ENCODE measurements at places on chromosomes 4 and X.

GRCh38 chr4:168265327-168265726 lies 53.2 kb downstream of the DDX60 start:
- DNase-seq, result no peak

DNA sequence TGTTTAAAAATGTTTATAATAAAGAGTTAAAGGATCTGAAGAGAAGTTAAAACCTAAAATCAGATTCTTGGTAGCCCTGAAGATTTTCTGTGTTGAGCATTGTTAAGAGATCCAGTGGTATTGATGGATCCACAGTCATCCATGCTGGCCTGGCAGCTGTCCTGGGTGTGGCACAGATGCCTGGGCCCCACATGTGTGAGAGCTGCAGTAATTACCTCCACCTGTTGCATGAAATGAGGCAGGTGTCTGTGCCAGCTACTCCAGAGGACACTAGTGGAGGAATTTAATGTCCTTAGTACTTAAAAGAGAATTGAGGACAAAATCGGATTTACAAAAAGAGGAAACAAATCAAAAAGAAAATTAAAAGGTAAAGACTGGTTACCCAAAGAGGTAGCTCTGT lies 44.0 kb downstream of the MGST2 start:
- DNase-seq, result no peak

- no peak for DNase-seq
Measured at GRCh38 chrX:581720-582298, 48.8 kb upstream of the SHOX start.

- DNase-seq, result no peak
Measured at GRCh38 chr4:75251547-75251946, 262.7 kb downstream of the RCHY1 start.

- no peak for DNase-seq
Measured at GRCh38 chr4:98493296-98493695, 165.1 kb downstream of the TSPAN5 start.

- DNase-seq, result no peak
Measured at GRCh38 chrX:72130156-72130761, 1.5 kb downstream of the RTL5 start.

GRCh38 chr4:186813377-186814068 lies 89.9 kb upstream of the FAT1 start:
- DNase-seq, result no peak

- DNase-seq, result no peak
Measured at GRCh38 chr4:87081826-87082225, 138.6 kb downstream of the KLHL8 start.

- DNase-seq, result no peak
Measured at GRCh38 chrX:24561121-24561520, 86.0 kb downstream of the PCYT1B start.

GRCh38 chr4:185820146-185821028 lies 8.4 kb upstream of the SORBS2 start:
- DNase-seq, result no peak

- DNase-seq, result no peak
Measured at GRCh38 chr4:177322266-177322665, 12.6 kb downstream of the NEIL3 start.

- no peak for DNase-seq
Measured at GRCh38 chr4:163528653-163529052, 34.2 kb downstream of the TMA16 start.

DNA sequence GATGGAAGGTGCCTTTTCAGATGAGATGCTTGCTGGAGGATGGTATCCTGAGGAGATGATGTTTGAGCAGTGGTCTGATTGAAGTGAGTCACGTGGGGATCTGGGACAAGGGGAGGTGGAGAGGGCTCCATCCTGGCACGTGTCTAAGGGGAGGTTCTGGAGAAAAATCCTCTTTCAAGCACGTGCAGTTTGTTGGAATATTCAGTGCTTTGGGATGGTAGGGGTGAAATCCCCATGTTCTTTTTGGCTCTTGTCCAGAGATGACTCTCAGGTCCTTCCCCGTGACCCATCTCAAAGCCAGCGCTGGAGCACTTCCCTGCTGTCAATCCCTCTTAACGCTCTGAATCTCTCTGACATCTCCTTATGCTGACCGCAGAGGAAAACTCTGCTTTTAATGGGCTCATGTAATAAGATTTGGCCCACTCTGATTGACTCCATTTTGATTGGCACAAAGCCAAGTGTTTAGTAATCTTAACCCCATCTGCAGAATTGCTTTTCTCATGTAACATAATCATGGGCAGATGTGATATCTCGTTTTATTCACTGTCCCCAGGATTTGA lies 10.8 kb upstream of the KLKB1 start:
- no peak for DNase-seq

DNA sequence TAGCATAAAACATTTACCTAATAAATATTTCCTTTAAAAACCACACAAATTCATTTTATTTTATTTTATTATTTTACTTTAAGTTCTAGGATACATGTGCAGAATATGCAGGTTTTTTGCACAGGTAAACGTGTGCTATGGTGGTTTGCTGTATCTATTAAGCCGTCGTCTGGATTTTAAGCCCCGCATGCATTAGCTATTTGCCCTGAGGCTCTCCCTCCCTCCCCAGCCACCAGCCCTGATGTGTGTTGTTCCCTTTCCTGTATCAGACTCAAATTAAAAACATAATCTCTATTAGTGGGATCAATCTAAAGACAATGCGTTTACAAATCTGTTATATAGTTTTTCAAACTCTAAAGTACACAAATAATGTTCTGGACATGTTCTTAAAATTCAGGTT lies 1.2 kb upstream of the HTN3 start:
- no peak for DNase-seq

GRCh38 chr4:189090174-189090814 lies 850.4 kb upstream of the FRG1 start:
- no peak for DNase-seq

GRCh38 chrX:120426599-120426998 lies 42.5 kb downstream of the LAMP2 start:
- no peak for DNase-seq

- no peak for DNase-seq
Measured at GRCh38 chrX:48703642-48704481, 7.3 kb downstream of the SUV39H1 start.

DNA sequence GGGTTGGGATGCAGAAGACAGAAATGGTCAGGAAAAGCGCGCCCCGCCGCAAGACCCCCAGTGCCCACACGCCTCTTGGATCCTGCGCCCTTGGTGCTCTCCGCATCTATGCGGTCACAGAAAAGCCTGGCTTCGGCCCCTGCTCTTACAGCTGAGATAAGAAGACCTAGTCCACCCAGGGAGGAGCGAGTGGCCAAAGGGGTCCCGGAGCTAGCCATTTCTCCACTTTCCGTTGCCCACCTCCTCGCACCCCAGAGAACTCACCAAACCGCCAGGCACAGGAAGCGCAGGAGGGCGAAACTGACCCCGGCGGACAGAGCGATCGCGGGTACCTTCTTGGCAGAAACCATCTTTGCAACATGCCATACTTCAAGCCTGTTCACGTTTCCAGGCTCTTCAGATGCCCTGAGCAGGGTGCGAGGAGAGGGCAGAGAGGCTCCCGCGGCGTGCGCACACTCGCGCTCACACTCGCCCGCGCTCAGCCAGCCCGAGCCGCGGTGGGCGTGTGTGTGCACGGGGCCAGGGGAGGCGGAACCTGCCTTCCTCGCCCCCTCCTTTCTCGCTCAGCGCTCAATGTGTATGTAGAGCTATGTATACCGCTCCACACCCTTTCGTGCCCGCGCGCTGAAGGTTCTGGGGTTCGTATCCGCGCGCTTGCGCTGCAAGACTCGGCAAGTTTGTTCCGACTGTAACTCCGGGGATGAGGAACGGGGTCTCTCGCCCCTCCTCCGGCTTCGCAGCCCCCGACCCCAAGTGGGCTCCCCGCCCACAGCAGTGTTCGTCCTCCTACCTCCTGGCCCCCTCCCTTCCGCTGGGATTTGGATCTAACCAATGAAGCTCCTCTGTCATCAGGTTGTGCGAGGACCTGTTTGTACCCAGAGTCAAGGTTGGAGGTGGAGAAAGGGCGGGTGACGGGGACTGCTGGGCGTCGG lies at the start of gene GABRA4:
Gene GABRA4, minus strand, starts transcription at position 507 of the 932 bp plus-strand sequence. Its CDS starts 157 bp downstream, at position 350.
- no peak for DNase-seq

GRCh38 chrX:112051576-112051975 lies 31.0 kb downstream of the TRPC5 start:
- DNase-seq, result no peak

DNA sequence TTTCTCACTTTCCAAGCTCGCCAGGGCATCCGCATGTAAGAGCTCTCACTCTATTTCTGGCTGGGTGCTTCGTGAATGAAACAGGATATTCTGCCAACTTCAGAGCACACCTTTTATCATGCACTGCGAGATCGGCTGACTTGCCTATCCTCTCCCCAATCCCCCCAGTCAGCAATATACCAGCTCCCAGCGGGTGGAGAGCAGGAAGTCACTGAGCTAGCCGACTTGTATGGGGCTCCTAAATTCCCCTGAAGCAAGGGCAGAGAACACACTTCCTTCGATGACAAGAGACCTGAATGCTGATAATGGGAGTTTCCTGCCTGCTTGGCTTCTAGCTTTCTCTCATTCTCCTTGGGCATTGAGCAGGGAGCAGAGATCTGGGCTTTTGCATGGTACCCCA lies 33.8 kb upstream of the MAMLD1 start:
- DNase-seq, result no peak

- DNase-seq, result no peak
Measured at GRCh38 chr4:11546391-11547175, 117.9 kb upstream of the HS3ST1 start.

DNA sequence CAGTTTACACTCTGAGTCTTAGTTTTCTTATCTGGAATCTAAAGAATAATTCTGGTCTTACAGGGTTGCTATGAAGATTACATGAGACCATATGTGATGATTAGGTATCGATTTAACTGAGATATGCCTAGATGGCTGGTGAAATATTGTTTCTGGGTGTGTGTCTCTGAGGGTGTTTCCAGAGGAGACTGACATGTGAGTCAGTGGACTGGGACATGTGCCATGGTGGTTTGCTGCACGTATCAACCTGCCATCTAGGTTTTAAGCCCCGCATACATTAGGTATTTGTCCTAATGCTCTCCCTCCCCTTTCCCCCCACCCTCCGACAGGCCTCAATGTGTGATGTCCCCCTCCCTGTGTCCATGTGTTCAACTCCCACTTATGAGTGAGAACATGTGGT lies 186.0 kb upstream of the CXorf66 start:
- no peak for DNase-seq

DNA sequence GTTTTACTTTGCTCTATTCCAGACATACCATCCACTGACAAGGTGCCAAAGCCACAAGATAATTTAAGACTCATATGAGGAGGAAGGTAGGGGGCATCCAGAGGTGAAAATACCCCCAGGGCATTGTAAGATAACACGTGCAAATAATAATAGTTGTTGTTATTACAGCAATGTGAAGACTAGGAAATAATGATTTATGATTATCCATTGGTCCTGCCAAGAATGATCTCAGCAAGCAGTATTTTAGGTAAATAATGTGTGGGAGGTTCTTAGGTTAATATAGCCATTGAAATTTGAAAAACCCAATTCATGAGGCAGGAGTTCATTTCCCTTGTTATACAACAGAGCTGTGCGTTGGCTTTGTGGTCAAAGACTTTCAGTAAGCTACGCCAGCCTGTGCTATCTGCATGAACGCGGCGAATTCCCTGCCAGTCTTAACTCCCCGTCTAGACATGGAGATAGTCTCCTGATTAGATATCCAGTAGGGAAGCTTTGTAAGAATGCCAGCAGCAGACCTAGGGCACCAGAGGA lies 47.2 kb upstream of the MXRA5 start:
- DNase-seq, result no peak

DNA sequence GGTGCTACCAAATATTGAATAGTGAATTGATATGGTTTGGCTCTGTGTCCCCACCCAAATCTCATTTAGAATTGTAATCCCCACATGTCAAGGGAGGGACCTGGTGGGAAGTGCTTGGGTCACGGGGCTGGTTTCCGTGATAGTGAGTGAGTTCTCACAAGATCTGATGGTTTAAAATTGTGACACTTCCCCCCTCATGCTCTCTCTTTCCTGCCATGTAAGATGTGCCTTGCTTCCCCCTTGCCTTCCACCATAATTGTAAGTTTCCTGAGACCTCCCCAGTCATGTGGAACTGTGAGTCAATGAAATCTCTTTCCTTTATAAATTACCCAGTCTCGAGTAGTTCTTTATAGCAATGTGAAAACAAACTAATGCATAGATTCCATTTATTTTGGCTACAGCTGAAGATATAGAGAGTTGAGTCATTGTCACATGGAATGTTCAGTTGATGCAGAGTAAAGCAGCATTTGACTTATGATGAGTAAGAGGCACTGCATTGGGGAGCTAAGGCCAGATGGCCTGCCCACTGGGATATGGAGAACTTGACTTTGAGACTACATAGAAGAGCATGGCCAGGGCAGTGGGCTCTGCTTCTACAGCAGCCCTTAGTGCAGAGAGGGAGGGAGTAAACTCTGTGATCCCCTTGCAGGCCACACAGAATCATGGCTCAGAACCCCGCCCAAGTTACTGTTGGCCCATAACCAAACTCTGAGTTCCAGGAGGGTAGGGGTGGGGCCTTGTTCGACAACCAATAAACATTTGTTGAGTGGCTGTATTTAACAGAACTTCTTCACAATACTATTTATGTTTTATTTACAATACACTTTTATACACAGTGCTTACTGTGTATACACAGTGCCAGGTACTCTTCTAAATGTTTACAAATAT lies 34.2 kb downstream of the RAI2 start:
- DNase-seq, result no peak

DNA sequence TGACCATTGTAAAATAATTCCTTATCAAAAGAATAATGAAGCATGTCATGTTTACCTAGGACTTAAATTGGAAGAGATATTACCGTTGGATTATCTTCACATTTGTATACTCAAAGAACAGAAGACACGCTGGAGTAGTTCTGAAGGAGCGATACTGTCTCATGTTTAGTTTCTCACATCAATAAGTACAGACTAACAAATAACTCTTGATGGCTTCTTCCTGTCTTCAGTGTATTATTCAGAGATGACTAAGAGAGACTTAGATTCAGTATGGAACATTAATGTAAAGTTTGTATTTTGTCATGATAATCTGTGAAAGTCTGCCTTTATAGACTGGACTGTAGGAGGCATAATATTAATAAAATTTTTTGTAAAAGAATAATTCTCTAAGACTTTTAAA lies 72.7 kb downstream of the SPRY1 start:
- no peak for DNase-seq

DNA sequence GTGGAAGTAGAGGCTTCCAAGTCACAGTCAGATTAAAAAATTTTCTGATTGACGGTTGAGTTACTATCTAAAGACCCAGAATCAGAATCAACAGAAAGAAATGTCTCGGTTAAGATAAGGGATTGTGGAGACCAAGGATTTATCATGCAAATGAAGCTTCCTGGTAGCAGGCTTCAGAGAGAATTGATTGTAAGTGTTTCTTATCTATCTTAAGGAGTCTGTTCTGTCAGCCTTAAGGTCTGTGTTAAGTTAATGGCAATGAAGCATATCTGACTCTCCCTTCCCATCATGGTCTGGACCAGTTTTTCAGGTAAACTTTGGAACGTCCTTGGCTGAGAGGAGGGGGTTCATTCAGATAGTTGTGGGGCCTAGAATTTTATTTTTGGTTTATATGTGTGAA lies 780.2 kb downstream of the FAM133A start:
- no peak for DNase-seq

Measured in stimulated activated CD8-positive, alpha-beta memory T cell treated with anti-CD3 and anti-CD28 coated beads, Interleukin-7, amount 100 ng/mL, for 48 hours (primary cell).